ENCODE measurements at places on chromosomes 11 and 22. TPM values are rescaled to one million over a fixed set of nuclear protein-coding genes. Genes with fewer than 3 reads are reported as not detected.

- no peaks in the 10 kb centered on the region for H3K4me1 ChIP-seq
- no peak overlapping the region for H3K4me3 ChIP-seq
- no peak overlapping the region for H3K27ac ChIP-seq
- no peak for DNase-seq
- no peaks in the 10 kb centered on the region for H3K36me3 ChIP-seq
- no peaks in the 10 kb centered on the region for H3K27me3 ChIP-seq
Measured at GRCh38 chr11:32267679-32268187, 167.6 kb downstream of the WT1 start.

GRCh38 chr11:108576523-108576922 lies 17.0 kb downstream of the EXPH5 start:
- no peak overlapping the region for H3K27ac ChIP-seq
- no peaks in the 10 kb centered on the region for H3K4me1 ChIP-seq
- no peaks in the 10 kb centered on the region for H3K27me3 ChIP-seq
- no peak for DNase-seq
- no peak overlapping the region for H3K4me3 ChIP-seq

DNA sequence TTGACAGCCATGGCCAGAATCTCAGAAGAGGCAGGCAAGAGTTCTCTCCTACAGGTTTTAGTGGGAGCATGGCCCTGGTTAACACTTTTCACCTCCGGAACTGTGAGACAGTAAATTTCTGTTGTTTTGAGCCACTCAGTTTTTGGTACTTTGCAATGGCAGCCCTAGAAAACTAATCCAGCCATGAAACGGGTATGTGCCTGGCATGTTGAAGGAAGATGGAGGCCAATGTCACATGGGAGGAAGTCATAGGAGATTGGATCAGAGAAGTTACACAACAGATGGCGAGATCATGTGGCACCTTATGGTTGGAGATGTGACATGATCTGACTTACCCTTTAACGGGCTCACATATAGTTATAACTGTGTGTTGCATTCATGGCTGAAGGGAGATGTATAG lies 63.2 kb upstream of the EED start:
- no peak overlapping the region for H3K4me3 ChIP-seq
- no peaks in the 10 kb centered on the region for H3K36me3 ChIP-seq
- no peaks in the 10 kb centered on the region for H3K4me1 ChIP-seq
- no peaks in the 10 kb centered on the region for H3K27me3 ChIP-seq

DNA sequence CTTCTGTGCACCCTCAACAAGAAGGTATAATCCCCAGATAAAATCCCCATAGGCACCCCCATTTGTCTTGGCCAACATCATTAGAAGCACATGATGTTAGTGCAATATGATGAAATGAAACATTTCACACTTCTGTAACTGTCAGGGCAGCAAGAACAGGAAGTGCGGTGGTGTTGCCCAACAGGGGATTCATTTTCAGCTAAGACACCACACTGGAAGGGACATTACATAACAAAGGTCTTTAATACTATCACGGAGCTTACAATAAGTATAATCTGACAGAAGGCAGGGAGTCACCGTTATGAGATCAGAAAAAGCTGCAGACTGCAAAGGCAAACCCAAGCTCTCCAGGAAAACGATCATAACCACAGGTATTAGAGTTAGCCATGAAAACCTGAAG lies 2.0 kb downstream of the OR52W1 start:
- no peaks in the 10 kb centered on the region for H3K27me3 ChIP-seq
- H3K27ac ChIP-seq: no peak overlapping the region
- no peaks in the 10 kb centered on the region for H3K4me1 ChIP-seq
- no peak overlapping the region for H3K4me3 ChIP-seq
- DNase-seq: no peak

DNA sequence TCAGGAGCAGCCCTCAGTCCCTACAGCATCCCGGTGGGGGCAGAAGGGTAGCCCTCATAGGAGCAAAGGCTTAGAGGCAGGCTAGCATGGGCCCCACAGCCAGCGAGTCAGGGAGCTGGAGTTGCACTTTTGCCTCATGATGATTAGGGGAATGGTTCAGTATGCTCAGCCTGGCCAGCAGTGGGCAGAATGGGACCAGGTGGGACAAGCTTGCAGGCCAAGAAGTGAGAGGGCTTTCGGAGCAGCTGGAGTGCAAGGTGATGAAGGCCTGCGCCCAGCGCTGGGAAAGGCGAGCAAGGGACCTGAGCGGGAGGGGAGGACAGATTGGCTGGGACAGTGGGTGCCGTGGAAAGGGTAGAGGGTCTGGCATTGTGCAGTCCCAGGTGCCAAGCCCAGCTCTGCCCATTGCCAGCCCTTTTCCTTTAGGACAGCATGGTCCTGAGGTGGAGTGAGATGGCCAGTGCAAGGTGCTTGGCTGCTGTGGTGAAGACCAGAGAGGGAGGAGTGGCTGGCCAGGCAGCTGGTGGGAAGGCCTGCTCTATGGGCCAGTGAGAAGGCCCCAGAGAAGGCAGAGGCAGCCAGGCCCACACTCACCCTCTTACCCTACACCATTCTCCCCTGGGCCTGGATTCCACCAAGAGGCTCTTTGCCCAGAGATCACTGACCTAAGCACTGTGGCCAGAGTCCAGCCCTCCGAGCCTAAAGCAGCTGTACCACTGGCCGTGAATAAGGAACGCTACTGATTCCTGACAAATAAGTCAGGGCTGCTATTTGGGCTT lies 47.9 kb upstream of the SUSD2 start:
- no peaks in the 10 kb centered on the region for H3K36me3 ChIP-seq
- DNase-seq: peak; percentile 38
- H3K27me3 ChIP-seq: no peaks in the 10 kb centered on the region
- no peaks in the 10 kb centered on the region for H3K4me1 ChIP-seq
- H3K4me3 ChIP-seq: no peak overlapping the region

DNA sequence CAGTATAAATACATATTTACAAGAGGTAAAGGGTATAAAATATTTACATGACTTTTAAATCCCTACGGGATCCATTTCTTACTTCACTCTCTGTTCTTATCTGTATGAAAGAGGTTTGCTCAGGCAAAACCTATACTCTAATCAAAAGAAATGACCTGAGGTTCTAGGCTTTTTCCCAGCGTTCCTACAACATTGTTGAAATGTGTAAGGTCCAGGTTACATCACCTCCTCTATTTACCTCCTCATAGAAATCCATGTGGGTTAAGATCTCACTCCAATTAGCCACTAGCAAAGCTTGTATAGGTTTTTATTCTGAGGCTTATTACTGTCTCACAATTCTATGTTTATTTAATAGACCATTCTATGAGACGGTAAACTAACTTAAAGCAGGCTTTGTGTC lies 12.0 kb upstream of the OR51L1 start:
- DNase-seq: no peak
- no peaks in the 10 kb centered on the region for H3K4me1 ChIP-seq
- H3K27me3 ChIP-seq: no peaks in the 10 kb centered on the region

- H3K4me3 ChIP-seq: no peak overlapping the region
- H3K27me3 ChIP-seq: no peaks in the 10 kb centered on the region
- H3K36me3 ChIP-seq: no peaks in the 10 kb centered on the region
- H3K27ac ChIP-seq: no peak overlapping the region
- DNase-seq: no peak
Measured at GRCh38 chr22:24519496-24519895, 24.4 kb downstream of the UPB1 start.

ELMOD1 gene
- total RNA-seq: not detected

APIP gene
- 40.4 TPM for total RNA-seq

DNA sequence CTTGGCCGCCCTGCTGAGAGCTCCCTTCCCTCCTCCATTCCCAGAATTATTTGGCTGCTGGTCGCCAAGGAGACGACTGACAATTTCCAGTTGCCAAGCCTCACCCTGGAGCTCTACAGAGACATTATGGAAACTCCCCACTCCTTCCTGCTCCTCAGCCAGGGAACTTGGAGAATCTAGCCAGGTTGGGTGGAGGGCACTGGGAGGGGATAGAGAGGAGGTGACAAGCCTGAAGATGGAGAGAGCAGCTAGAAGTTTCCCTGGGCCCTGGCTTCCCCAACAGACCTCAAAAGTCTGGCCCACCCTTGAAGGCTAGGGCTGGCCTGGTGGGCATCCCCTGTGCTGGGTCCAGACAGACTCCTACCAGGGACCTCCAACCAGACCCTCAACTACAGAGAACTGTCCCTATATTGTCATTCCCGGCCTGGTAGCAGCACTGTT lies 6.7 kb upstream of the VSIG10L2 start:
- no peak overlapping the region for H3K4me3 ChIP-seq
- H3K27me3 ChIP-seq: no peaks in the 10 kb centered on the region
- no peaks in the 10 kb centered on the region for H3K36me3 ChIP-seq
- peak overlapping the region; percentile 55 for H3K27ac ChIP-seq
- peak; percentile 73 for DNase-seq

GRCh38 chr11:46846510-46846830 lies 390 bp upstream of the CKAP5 start:
- peak overlapping the region; percentile 85 for H3K4me3 ChIP-seq
- no peaks in the 10 kb centered on the region for H3K4me1 ChIP-seq
- DNase-seq: no peak
- no peaks in the 10 kb centered on the region for H3K27me3 ChIP-seq
- no peaks in the 10 kb centered on the region for H3K36me3 ChIP-seq

DNA sequence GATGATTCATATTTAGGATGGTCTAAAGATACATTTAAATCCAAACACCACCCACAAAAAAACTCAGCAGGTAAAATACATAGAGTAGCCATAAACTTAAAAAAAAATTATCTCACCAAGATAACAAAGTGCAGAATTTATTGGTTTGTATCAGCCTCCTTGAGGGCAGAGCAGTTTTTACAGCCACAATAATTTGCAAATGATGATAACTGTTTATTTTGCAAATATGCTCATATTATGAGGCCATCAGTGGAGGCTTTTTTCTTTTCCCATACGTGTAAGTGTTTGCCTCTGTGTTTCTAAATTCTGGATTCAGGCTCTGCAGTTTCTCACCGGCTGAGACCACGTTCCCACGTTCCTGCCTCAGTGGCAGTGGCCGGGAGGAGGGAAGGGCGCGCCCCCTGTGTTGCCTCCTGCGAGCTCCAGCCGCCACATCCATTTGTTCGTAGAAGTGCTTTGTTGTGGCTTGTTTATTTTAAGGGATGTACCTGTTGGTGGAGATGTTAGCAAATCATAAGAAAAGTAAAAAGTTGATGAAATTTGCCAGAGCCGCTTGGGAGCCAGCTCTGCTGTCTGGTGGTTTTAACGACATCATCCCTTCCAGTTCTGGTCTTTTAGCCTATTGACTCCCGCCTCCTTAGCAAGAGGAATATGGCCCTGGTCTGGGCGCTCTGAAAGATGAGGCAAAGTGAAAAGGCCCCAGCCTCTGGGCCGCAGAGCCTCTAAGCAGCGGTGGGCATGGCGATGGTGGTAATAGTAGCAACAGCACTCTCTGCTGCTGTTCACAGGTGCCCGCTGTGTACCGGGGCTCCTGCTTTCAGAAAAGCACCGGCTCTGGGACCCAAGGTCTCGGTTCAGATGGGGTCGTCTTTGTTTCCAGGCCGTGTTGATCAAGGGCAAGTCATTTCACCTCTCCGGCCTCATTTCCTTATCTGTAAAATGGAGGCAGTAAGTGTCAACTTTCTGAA lies 66.7 kb upstream of the PPARA start:
- no peaks in the 10 kb centered on the region for H3K27me3 ChIP-seq
- H3K27ac ChIP-seq: peak overlapping the region; percentile 100
- no peaks in the 10 kb centered on the region for H3K36me3 ChIP-seq
- H3K4me1 ChIP-seq: peaks cover 17% of the 10 kb centered on the region

RIN1 gene
- total RNA-seq: 1.8 TPM

GRCh38 chr22:44419429-44419828 lies 78.6 kb downstream of the RTL6 start:
- no peak for DNase-seq
- no peak overlapping the region for H3K27ac ChIP-seq
- H3K4me1 ChIP-seq: no peaks in the 10 kb centered on the region
- no peak overlapping the region for H3K4me3 ChIP-seq
- no peaks in the 10 kb centered on the region for H3K27me3 ChIP-seq

NUP160 gene
- 11.8 TPM for total RNA-seq

NRXN2 gene
- 0.88 TPM for total RNA-seq

DNA sequence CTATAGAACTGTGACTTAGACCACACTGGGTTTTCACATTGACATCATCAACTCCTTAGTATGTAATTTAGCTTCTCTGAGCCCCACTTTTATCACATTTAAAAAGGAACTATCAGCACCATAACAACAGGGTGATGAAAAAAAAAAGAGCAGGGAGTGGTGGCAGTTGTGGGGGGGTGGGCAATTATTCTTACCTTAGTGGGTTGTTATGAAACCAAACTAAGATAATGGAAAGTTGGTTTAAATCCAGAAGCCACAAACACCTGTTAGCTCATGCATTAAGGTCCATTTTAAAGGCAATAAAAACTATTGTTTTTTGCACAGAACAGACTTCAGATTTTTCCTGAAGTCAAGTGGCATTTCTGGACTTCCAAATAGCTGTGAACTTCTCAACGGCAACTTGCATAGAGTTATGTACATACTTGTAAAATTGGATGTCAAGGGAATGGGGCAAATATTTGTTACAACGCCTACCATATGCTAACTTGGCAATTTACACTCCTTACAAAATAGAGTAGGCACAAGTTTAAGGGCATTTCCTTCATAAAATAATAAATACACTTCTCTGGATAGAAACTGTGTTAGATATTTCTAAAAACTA lies 793.6 kb downstream of the DLG2 start:
- no peaks in the 10 kb centered on the region for H3K36me3 ChIP-seq
- no peak overlapping the region for H3K27ac ChIP-seq

DNA sequence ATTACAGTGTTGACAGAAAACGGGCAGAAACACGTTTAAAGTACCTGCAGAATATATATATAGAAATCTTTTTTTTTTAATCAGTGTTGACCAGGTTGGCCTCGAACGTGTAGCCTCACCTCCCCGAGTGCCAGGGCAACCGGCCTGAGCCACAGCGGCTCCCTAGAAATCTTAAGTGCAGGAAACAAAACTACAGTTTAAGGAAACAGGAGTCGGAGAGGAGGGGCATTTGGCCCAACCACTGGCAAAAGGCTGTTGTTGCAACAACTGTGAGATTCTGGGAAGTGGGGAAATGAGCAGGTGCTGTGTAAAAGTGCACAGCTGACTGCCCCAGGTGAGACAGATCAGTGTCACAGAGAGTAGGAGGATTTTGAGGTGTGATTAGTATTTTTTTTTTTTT lies 3.7 kb downstream of the YWHAH start:
- peaks cover 14% of the 10 kb centered on the region for H3K4me1 ChIP-seq
- no peak overlapping the region for H3K27ac ChIP-seq
- no peaks in the 10 kb centered on the region for H3K36me3 ChIP-seq
- no peak for DNase-seq

TMEM45B gene
- total RNA-seq: not detected

RTN4R gene
- not detected for total RNA-seq

- no peak for DNase-seq
- no peak overlapping the region for H3K27ac ChIP-seq
- H3K36me3 ChIP-seq: no peaks in the 10 kb centered on the region
- no peak overlapping the region for H3K4me3 ChIP-seq
- H3K4me1 ChIP-seq: peaks cover 25% of the 10 kb centered on the region
Measured at GRCh38 chr22:39301926-39302325, 17.5 kb downstream of the RPL3 start.

Data from uterus (tissue), 4 donors.